HCT116 (cell line): ENCODE measurements at places on chromosomes 1 and 21.
A peak's percentile ranks its signal among the peaks of the same experiment; 100 is the strongest.

DNA sequence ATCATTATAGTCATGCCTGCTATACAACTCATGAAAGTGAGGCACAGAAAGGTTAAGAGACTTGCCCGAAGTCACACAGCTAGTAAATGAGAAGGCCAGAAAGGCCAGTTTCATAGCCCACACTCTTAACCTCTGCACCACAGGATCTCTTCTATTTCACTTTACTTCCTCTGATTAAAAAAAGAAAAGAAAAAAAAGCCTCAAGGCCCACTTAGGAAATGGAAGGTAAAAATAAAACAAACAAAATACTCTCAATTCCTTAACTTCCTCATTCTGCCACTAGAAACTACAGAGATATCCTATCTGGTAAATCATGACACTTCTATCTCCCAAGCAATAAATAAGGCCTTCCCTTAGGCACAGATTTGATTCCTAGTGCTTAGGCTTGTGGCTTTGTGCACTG, 7.6 kb upstream of the ENAH start:
- no peak for DNase-seq

DNA sequence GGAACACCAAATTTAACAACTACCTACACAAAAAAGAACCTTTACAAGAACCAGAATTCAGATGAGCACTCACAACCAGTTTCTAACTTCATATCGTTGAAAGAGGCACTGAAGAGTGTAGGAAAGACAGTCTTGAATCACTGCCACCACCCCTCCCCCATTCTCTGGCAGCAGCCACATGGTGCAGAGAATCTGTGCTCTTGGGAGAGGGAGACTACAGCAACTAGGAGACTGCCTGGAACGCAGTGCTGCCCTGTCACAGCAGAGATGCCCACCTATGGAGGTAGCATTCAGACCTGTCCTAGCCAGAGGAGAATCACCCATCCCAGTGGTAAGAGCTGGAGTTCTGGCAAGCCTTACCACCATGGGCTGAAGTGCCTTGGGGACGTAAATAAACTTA, 7.3 kb downstream of the CCN1 start:
- no peak for DNase-seq

DNA sequence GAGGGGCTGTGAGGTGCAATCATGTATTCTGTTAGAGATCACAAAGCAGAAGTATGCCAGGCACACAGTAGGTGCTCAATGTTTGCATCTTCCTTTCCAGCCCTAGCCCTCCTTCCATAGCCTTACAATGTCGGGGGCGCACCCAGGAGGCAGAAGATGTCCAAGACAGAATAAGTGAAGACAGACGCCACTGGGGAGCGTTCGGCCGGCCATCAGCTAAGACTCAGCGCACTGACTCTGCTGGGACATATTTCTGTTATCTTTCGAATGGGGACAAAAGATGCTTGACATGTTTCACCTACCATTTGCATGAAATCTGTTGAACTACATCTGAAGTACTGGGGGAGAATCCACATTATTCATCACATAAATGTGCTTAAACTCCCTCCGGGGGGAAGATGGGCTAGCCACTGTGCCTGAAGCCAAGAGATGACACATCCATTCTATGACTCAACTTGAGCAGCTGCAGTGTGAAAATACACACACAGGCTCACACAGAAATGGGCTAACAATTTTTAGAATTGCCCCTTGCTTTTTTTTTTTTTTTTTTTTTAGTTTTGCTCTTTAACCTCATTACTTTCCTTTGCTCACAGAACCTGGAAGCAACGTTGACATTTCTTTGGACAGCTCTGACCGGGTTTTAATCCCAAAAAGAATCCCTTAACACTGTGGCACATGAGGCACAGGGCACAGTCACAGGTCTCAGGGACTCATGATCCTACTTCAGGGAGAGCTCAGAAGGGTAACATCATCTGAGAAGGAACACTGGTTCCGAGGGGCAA, 7.9 kb downstream of the TIAM1 start:
- no peak for DNase-seq

GRCh38 chr1:246971090-246971721, 36.7 kb downstream of the ZNF695 start:
- DNase-seq, result no peak

- peak; percentile 26 for DNase-seq
These were observed 28.2 kb downstream of the ATP8B2 start for GRCh38 chr1:154353460-154353904.

GRCh38 chr1:181711820-181712219, 228.5 kb downstream of the CACNA1E start:
- DNase-seq, result no peak

- DNase-seq, result no peak
These were observed at the start of gene HS2ST1 for GRCh38 chr1:86914601-86914997. Gene HS2ST1, plus strand, starts transcription at chr1:86914635.

GRCh38 chr1:46158312-46159281, 16.3 kb upstream of the TSPAN1 start:
- DNase-seq, result no peak

- no peak for DNase-seq
These were observed 16.5 kb upstream of the OVAAL start for GRCh38 chr1:180542113-180542837.

GRCh38 chr1:161082996-161083747, 6.2 kb downstream of the NECTIN4 start:
- peak; percentile 89 for DNase-seq

DNA sequence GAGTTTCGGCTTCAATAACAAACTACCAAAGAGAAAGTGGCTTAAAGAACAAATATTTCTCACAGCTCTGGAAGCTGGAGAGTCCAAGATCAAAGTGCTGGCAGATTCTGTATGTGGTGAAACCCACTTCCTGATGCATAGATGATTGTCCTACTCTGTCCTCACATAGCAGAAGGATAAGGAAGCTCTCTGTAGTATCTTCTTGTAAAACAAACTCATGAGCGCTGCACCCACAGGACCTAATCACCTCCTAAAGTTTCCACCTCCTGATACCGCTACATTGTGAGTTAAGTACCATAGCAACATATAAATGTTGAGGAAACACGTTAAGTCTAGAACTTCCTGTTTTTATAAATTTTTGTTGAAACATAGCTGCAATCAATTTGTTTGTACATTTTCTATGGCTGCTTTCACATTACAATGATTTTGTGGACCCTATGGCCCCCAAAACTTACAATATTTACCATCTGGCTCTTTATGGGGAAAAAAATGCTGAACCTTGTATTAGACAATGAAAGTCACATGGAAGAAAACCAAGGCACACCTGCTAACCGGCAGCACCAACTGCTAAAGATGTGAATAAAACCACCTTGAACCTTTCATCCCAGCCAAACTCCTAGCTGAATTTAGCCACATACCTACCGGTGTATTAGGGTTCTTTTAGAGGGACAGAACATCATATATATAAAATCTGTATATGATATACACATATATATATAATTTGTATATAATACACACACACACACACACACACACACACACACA, 1423.4 kb downstream of the NCAM2 start:
- no peak for DNase-seq
